Left renal pelvis (tissue), 4 donors: ENCODE measurements at places on chromosomes 6 and 20.

- DNase-seq = no peak
Measured at GRCh38 chr20:59004763-59005522, 2.1 kb downstream of the CTSZ start.

DNA sequence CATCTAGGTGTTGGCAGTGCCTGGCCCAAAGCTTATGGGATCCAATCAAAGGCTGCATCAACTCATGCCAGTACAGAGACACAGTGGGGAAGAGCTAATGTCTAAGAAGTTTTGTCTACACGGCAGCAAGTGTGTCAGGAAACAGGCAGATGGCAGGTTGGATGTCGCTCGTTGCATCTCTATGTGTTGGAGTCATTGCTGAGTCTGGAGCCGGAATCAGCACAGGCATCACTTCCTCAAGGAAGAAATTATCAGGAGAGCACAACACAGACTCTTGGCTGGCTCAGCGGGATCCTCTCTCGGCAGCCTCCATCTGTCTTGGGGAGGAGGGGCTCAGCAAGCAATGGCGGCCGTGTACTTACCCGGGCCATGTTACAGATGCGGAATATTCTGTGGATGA lies 467.2 kb upstream of the CHD6 start:
- DNase-seq = no peak

GRCh38 chr20:12911372-12911771 lies 97.4 kb upstream of the SPTLC3 start:
- DNase-seq = no peak

GRCh38 chr6:26029570-26029856 lies 57.7 kb upstream of the HFE start:
- DNase-seq = no peak

- DNase-seq = no peak
Measured at GRCh38 chr6:5424726-5425125, 163.4 kb downstream of the FARS2 start.

- DNase-seq = peak; percentile 46
Measured at GRCh38 chr6:3721810-3722621, 29.5 kb downstream of the PXDC1 start.

- no peak for DNase-seq
Measured at GRCh38 chr6:105733556-105734162, 330.8 kb upstream of the PREP start.

DNA sequence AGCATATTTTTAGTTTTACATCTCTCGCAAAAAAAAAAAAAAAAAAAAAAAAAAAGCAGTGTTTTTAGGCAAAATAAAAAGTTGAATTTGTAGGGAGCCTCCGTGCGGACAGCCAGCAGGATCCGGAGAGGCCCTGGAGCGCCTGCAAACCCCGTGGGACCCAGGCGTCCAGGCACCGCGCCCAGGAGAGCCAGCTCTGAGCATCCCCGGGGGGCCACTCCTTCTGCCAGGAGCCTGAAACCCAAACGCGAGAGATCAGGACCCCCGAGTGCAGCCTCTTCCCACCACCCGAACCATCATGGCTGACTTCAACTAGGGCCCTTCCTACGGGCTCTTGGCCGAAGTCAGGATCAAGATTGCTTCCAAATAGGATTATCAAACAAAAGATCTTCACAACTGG lies 54.1 kb upstream of the LY86 start:
- DNase-seq = no peak
